ENCODE measurements at places on chromosomes 16 and 17.

DNA sequence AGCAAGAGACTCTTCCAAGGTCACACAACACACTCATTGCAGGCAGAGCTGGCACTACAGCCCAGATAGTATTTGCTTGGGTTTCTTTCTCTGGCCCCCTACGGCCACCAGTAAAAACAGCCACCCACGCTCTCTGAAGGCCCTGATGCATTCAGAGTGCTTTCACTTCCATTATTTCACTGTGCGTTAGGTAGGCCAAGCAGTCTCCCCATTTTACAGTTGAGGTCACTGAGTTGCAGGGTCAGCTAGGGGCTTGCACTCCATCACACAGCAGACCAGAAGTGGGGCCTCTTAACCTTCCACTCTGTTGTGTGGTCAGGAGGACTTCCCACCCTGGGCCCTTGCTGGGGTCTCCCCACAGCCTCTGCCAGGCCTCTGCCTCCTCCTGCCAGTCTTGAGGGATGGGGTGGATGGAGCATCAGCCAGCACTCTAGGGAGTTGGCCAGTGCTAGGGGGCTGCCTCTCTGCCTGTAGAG lies 2.5 kb downstream of the TBX21 start:
- no peak for DNase-seq

- no peak for DNase-seq
These were observed 56.3 kb upstream of the HNF1B start for GRCh38 chr17:37801171-37801570.

DNA sequence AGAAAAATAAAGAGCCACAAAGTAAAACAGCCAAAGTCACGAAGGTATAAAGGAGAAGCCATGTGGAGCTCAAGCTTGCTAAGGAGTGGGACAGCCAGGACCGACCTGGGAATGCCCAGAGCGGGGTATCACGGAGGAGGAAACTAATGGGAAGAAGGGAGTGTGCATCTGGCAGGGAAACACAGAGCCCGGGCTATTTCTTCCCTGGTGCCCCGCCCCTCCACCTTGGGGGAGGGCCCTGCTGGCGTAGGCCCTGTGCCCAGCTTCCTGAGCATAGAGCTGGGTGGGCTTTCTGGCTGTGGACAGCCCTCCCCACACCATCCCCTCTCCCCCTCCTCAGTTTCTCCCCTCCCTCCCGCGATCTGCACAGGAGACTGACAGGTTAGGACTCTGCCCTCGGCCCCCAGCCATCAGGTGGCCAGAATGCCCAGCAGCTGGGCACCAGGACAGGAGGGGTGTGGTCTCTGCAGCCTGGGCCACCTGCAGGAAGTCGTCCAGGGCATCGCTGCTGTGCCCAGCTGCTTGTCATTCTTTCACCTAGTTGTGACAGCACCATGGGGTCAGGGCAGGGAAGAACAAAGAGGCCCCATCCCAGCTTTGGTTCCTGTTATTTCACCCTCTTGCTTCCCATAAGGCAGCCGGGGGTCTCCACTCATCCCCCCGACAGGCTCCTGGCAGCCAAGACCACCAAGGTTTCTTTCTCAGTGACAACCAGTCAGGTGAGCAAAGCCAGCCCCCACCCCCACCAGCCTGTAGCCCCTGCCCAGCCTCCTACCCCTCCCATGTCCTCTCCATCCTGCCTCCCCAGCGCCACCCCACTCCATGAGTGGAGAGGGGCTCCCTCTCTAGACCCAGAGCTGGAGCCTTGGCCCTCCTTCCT lies 7.1 kb upstream of the DCAF7 start:
- no peak for DNase-seq

- no peak for DNase-seq
These were observed 146.4 kb downstream of the DNAH9 start for GRCh38 chr17:11744696-11745095.

- no peak for DNase-seq
These were observed 2.8 kb downstream of the EMP2 start for GRCh38 chr16:10577305-10578202.

DNA sequence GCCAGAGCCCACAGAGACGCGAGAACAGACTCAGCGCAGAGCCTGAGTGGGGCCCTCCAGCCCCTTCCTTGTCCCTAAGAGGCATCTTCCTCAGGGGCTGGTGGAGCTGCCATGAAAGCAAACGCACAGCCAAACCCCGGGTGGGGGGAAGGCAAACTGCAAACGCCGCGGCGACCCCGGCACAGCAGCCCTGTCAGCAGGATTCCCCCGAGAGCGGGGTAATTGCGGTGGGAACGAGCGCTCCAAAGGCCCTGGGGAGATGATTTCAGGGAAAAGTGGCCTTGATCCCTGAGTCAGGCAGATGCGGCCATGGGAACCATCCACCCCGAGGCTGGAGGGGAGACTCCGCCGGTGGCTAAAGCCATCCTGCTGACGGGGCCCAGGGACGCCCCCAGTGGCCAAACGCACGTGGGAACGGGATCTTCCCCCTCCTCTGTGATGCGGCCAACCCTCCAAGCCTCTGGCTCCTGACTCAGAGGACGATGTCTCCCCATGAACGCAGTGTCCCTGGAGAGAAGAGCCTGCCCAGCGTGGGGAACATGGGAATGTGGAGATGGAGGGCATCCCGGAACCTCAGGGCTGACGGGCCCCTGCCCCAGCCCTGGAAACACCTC lies 25.1 kb downstream of the SLC7A5 start:
- no peak for DNase-seq

GRCh38 chr17:51746421-51746820 lies 412.1 kb downstream of the CA10 start:
- no peak for DNase-seq

GRCh38 chr17:55895112-55895759 lies 144.4 kb downstream of the PCTP start:
- DNase-seq = no peak

GRCh38 chr16:53503991-53504663 lies 1.1 kb upstream of the AKTIP start:
- no peak for DNase-seq

GRCh38 chr17:72273289-72274056 lies 152.7 kb downstream of the SOX9 start:
- DNase-seq = no peak

DNA sequence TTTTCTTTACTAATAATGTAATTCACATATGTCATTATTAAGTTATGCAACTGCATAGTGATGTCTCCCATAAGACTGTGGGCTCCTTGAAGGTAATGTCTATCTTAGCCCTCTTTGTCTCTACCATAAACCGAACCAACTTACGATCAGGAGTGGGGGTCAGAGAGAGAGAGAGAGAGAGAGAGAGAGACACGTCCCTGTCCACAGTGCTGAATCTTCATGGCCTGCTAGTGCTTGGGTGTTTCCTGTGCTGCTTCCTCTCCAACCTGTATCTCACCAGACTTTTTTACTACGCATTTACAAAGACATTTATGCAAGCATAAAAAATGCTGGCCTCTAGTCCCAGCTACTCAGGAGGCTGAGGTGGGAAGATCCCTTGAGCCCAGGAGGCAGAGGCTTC lies 52.2 kb upstream of the HAPSTR1 start:
- no peak for DNase-seq

GRCh38 chr16:30923554-30924075 lies at the start of gene FBXL19:
Gene FBXL19, plus strand, starts transcription at chr16:30923572. Its CDS starts 2,183 bp downstream, at chr16:30925755.
- DNase-seq = no peak

GRCh38 chr16:16991711-16992110 lies 479.0 kb downstream of the XYLT1 start:
- no peak for DNase-seq

DNA sequence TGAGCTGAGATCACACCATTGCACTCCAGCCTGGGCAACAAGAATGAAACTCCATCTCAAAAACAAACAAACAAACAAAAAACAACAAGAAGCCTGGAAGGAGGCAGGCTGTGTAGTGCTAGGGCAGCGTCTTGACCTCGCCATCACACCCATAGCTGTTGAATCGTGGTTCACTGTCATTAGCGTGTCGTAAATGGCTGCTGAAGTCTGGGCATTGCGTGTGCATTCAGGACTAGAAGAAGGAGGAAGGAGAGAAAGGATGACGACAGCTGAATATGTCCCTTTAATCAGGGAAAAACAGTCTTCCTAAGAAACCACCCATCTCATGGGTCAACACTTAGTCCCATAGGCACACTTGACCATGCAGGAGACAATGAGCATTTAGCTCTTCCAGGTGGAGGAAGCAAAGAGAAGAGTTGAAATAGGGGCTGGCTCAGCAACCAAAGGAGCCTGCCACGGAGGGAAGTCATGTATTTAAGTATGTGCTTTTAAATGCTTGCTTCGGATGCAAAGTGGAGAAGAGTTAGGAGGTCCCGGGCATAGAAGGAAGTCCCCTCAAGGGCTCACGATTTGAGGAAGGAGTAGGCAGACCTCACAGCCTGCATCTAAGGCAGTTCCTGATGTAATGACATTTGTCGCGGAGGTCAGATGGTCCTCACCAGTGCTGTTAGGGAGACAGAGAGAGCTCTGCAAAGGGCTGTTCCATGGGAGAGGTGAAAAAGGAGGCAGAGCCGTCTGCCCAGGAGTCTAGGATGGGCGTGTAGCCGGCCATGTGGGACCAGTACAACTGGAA lies 8.8 kb downstream of the PRSS22 start:
- DNase-seq = no peak

DNA sequence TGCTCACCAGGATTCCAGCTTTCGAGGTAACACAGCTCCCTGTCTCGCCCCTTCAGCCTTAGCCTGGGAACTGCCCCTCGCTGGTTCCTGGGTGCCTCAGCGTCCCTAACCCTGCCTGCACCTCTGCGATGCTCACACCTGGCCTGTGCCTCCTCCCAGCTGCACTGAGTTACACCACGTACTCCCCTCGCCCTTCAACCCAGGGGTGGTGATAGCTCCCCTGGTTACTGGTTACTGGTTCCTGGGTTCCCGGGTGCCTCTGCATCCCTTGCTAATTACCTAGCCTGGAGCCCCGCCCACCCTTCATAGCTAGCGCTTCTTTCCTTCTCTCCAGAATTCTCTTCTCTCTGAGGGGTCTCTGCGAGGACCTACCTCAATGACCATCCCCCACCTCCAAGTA lies 65.3 kb upstream of the PLCG2 start:
- no peak for DNase-seq

- DNase-seq = no peak
These were observed 197.8 kb downstream of the CDH11 start for GRCh38 chr16:64924086-64924485.

DNA sequence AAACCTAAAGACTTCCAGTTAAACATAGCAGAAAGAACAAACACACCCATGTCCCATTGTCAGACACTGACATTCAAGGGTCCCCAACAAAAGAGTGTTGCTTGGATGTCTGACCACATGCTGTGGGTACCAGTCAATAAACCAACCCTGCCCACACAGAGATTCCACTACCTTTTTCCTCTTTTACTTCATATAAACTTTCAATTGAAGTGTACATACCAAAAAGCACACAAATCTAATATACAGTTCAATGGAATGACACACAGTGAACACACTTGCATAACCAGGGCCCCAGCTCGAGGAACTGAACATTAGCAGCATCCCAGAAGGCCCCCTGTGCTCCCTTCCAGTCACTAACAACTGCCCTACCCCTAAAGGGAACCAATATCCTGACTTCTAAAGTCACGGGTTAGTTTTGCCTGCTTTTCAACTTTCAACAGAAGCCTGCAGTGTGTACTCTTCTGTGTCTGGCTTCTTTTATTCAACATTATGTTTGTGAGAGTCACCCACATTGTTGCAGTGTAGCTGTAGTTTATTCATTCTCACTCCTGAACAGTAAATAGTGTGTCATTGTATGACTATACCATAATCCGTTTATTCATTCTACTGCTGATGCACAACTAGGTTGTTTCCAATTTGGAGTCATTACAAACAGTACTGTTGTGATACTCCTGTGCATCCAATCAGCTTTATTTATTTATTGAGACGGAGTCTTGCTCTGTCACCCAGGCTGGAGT lies 18.0 kb downstream of the CFDP1 start:
- DNase-seq = no peak

DNA sequence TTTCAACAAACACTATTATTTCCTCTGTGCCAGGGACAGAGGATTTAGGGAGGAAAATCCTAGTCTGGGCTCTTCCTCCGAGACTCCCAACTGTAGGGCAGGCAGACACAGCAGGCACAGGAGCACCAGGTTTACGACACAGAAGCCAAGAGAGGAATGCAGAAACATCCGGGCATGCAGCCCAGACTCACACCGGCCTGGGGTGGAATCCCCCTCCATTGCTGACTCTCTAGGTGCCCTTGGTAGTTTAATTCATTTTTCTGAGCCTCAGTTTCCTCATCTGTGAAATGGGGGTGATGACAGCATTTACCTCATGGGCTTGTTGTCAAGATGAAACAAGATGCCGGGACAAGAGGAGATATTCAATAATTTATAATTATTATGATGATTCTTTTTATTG lies 14.9 kb downstream of the CA4 start:
- DNase-seq = no peak

DNA sequence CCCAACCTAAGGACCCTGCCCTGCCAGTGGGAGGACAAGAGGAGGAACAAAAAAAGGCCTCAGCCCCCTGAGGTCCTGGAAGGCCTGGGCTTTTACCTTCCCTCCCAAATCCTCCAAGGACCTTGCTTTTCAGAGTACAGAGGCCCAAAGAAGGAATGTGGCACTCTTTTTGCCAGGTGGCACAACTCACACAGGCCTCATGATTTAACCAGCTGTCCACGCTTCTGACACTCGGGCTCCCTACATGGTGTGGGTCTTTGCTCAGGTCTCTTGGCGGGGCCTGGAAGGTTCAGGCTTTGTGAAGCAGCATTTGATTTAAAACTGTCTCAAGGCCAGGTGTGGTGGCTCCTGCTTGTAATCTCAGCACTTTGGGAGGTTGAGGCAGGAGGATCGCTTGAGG lies 120.6 kb downstream of the ABCC6 start:
- DNase-seq = no peak

- DNase-seq = no peak
These were observed 502.2 kb upstream of the CA10 start for GRCh38 chr17:52660692-52661091.

DNA sequence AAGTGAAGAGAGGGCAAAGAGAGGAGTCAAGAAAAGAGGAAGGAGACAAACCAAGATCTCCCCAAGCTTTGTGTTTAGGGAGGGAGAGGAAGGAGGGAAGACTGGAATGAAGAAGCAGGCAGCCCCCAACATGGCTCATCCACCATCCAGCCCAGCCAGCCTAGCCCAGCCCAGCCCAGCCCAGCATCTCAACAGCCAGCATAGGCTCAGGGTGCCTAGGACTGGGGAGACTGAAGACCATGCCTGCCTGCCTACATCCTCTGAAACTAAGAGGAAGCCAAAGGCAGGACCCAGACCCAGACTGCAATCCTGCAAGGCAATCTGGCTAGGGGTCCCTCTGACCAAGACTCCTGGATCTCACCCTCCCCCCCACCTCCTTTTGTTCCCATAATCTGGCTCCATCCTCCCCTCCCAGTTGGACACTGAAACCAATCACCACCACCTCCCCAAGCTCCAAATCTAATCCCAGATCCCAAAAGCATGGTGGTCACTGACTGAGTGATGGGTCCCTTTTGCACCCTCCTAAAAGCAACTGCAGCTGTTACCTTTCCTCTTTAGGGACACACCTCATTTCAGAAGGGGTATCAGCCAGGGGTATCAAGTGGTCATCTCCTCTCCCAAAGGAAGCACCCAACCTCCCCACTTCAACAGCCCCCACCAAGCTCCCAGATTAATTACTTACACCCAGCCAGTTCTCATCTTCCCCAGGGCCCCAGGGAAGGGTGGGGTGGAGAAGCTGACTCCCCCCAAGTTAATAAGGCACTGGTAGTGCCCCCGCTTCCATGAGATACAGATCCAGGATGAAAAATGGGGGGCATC lies 1.2 kb downstream of the HDAC5 start:
- DNase-seq = no peak

Measured in amniotic stem cell (primary cell).